ENCODE measurements at places on chromosomes 11 and 22.

DNA sequence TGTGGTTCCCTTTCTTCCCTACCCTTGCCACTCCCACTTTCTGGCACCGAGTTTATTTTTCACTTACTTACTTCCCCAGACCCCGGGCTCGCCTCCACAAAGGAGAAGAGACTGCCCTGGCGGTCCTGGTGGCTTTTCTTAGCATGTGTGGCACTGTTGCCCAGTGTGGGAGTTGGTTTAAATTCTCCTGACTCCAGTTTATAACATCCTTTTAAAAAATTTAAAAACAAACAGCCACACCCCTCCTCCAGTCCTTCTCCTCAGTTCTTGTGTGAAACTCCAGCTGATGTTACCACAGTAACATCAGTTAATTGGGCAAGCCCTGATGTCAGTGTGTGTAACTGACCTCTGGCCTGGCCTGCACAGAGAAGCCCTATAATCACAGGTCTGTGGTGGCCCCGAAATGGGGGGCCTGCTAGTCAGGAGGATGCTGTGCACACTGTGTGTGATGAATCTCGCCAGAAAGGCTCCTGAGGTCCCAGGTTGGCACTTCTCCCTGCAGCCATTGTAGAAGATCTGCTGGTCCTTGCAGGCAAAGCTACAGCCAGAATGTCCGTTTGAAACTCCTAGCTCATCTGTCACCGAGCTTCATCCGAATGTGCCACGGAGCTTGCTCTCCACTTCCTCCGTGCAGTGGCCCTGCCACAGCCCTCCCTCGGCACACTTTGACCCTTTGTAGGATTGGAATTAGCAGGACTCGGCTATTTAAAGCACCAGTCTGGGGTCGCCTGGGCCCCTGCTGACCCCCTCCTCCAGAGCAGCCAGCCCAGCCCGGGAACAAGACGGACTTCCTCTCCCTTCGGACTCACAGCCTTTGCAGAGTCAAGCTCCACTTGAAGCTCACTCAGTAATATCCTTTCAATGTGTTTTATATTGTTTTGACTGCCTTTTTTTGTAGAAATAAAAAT is 7.6 kb downstream of the YDJC start:
- DNase-seq = no peak

DNA sequence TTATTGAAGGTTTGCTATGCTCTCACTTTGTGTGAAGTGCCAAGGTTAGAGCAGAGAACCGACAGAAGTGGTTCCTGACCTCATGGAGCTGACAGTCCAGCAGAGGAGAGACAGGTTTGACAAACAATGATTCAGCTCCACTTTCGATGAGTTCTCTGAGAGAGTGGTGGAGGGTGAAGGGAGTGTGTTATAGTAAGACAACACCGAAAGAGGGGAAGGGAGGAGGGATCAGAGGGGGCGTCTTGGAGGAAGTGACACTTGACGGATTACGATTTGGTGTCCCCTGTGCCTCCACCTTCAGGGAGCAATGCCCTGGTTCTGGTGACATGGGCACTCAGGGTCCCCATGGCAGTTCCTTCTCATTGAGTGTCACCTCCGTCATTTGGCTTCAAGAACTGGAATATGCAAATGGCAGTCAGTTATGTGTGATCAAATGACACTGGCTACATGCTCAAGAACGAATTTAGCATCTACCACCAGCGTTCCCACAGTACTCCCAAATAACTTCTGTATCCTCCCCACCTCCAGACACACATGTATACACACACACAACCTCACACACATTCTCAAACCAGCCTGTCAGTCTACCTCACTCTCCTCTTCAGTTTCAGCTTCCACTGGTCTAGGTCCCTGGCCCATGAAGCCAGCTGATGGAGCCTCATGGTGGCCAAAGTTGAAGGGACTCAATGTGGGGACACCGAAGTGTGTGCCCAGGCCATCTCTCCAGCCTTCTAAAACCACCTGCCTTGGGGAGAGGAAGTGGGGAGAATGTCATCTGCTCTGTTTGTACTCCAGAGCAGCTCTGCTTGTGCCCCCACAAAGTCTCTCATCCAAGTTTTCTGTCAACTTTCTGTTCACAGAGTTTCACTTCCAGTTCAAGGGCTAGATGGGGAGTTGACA is 31.4 kb upstream of the NUP160 start:
- no peak for DNase-seq

GRCh38 chr11:47553406-47553743 is 443 bp upstream of the CELF1 start:
- peak; percentile 67 for DNase-seq

DNA sequence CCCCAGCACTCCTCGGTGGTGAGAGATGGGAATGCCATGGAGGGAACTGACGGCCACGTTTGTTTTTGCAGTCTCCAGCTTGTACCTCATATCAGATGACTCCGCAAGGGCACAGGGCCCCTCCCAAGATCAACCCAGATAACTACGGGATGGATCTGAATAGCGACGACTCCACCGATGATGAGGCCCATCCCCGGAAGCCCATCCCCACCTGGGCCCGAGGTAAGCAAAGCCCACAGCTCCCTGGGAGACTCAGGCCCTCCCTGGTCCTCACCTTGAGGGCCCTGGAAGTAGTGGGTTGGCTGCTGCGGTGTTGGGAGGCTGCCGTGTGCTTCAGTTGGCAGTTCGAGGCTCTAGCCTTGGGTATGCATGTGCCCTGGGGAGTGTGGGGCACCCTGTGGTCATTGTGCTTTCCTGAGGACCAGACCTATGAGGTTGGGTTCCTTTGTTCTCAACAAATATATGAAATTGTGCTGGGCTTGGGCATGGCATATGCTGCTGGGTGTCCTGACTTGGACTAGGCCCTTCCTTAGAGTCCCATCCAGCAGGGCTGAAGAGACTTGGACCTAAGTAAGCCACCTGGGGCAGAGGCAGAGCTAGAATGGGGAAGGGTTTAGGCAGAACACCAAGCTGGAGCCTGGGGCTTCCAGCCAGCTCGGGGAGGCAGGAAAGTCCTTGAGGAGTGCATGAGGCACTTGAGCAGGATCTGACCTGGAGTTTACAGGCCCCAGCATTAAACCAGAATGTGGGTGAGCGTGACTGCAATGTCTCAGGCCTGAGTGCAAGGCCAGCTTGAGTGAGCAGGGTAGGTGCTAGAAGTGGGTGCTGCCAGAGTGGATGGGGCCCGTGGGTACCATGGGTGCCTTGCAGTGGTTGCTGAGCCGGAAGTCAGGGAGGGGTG is 26.4 kb downstream of the INCENP start:
- no peak for DNase-seq

GRCh38 chr11:82750643-82751139 is 17.0 kb upstream of the FAM181B start:
- peak; percentile 57 for DNase-seq

GRCh38 chr11:68313574-68314202 is 1.3 kb downstream of the LRP5 start:
- peak; percentile 35 for DNase-seq

GRCh38 chr22:41995211-41995610 is 3.4 kb upstream of the WBP2NL start:
- DNase-seq = no peak

DNA sequence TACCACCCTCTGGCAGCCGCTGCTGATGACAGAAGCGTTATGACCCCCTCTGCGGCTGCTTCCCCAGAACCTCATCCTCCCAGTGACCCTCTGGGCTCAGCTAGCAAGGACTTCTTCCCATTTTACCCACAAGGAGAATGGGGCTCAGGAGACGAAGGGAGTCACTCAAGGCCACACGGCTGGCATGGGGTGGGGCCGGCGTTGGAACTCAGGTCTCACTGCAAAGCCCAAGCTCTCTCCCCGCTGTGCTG is 16.8 kb upstream of the SUN2 start:
- DNase-seq = no peak

- peak; percentile 15 for DNase-seq
Observed at GRCh38 chr22:24069721-24070120, 58.6 kb downstream of the CABIN1 start.

GRCh38 chr11:61985869-61986268 is 18.4 kb upstream of the FTH1 start:
- DNase-seq = no peak

DNA sequence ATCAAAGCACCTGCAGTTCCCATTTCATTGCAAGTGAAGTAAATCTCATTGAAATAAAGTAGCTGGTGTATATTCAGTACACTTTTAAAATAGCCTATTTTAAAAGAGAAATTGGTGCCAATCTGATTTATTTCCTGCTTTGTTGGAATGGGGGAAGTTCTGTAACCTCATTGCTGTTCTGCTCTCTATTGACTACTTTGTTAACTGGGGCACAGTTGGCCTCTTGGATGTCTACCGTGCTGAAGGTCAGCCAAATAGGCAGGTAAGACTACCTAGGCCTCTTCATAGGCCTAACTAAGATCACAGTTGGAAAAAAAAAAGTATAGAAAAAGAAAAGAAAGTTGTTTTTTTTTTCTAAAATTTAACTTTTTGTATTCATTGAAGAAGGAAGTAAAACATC is 9.2 kb downstream of the CTNND1 start:
- no peak for DNase-seq

GRCh38 chr11:87083029-87083428 is 45.3 kb downstream of the TMEM135 start:
- DNase-seq = no peak

DNA sequence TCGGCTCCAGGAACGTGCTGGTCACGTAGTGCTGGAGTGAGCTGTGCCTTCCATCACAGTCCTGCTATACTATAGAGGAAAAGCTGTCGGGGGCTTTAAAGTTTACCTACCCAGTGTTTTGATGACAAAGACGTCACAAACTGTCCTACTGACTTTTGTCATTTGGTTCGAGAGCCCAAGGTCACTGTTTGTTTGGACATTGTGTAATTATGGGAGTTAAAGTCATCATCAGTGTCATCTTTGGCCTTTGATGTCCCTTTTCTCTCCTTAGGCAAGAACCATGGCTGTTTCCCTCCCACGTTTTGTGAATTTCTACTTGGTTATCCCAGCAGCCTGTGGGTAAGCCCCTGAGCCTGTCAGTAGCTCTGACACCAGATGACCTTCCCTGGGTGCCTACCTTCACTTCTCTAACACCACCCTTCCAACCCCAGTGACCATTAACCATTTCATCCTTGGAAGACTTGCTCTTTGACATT is 59.3 kb downstream of the SLC1A2 start:
- no peak for DNase-seq

DNA sequence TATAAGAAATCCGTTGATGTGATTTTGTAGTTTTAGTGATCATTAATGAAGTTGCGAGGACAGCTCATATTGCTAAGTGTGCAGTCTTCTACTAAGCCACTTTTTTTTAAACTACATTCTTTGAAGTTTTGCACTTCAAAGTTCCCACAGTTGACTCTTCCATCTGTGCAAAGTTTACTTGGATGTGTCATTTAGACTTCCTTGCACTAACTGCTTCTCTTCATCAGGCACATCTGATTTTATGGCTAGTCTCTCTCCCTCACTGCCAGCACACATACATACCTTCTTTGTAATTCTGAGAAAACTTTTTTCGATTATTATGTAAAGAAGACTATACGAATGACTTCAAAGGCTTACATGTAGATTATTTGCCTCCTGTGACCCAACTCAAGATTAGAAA is 250.0 kb downstream of the DYNC2H1 start:
- no peak for DNase-seq

- no peak for DNase-seq
Observed at GRCh38 chr11:7454854-7455253, 30.5 kb upstream of the OLFML1 start.

DNA sequence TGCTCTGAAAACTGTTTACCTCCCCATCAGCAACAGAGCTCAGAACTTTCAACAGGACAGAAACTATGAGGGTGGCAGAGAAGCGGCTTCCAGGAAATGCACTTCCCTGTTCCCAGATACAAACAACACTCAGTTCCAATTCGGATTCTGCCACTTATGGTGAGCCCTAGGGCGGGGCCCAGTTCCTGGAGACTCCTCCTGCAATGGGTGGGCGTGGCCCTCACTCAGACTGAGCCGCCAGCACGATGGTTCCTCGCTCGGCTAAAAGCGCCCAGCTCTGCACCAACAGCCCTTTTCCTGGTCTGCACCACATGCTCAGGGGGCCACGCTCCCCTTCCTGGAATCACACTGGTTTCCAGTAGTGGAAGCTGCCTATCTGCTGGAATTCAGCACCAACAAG is 314.1 kb downstream of the CTTN start:
- DNase-seq = no peak

DNA sequence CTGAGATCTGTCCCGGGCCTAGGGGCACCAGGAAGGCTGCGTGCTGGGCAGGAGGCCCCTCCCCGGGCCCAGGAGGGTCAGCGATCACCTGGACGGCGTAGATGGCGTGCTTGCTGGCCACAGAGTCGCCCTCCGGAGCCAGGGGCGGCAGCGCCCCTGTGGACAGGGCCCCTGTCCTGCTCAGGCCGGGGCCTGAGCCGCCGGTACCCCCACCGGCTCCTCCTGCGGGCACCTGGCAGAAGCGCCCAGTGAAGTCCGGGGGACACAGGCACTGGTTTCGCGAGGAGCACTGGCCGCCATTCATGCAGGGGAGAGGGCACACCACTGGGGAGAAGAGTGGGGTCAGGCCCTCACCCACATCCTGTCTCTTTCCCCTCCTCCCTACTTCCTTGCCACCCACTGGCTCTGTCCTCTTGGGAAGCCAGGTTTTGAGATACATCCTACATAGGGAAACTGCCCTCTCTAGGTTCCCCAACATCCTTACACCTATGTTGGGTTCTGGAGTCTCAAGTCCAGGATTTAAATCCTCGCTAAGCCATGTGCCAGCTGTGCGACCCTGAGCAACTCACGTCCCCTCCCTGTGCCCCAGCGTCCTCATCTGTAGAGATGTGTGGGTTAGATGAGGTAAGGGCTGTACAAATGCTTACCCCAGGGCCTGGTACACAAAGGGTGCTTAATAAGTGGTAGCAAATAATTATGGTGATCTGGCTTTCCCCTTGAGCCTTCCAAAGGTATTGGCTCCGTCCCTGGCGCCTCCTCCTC is 3.9 kb downstream of the LTBP3 start:
- no peak for DNase-seq

DNA sequence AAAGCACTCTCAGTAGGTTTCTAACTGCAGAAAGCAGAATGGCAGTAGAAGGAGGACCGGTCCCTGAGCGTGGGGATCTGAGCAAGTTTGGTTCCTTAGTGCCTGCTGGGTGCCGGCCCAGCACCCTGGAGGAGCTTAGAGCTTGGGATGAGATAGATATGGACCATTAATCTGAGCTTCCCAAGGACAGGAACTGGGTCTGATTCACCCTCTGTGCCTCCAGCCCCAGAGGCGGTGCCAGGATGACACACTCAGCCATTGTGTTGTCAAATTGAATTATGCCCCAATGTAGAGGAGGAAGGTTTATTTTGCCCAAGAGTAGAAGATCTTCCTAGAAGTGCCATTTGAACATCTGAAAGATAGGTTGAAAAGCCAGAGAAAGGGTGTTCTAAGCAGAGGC is 4.3 kb downstream of the ZC3H7B start:
- DNase-seq = peak; percentile 81

All from dermis blood vessel endothelial cell (primary cell).